CD4-positive, alpha-beta memory T cell (primary cell): ENCODE measurements at places on chromosomes 5 and 9.

DNA sequence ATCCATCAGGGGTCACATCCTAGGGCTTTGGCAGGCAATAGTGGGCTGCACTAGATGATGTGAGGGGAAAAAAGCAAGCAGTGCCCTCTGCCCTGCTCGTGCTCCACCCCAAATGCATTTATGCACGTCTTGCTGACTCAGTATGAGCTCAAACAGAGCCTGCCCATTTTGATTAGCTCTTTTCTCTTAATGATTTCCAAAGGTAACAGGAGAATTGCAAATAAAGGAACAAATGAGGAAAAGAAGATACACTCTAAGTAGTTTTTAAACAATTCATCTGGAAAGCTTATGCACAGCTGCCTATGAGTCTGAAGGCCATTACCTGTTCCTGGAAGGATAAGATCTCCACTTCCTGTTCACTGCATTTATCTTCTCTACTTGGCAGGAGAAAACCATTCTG is 364.2 kb downstream of the TMEM232 start:
- DNase-seq = no peak

- no peak for DNase-seq
Measured at GRCh38 chr5:5967944-5968343, 410.4 kb downstream of the MED10 start.

- DNase-seq = no peak
Measured at GRCh38 chr5:43564289-43564850, 7.5 kb upstream of the PAIP1 start.

- DNase-seq = no peak
Measured at GRCh38 chr9:72844440-72844768, 108.4 kb downstream of the ALDH1A1 start.

- no peak for DNase-seq
Measured at GRCh38 chr9:27210588-27210987, 86.4 kb downstream of the EQTN start.

- no peak for DNase-seq
Measured at GRCh38 chr9:125701351-125701750, 5.7 kb downstream of the MAPKAP1 start.

DNA sequence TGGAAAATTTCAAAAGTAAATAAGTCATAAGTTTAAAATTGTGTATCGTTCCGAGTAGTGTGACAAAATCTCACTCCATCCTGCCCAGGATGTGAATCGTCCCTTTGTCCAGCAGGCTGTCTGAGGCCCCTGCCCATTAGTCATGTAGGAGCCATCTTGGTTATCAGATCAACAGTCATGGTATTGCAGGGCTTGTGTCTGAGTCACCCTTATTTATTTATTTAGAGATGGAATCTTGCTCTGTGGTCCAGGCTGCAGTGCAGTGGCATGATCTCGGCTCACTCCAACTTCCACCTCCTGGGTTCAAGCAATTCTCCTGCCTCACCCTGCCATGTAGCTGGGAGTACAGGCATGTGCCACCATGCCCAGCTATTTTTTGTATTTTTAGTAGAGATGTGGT is 30.2 kb downstream of the ITGA2 start:
- DNase-seq = no peak

- DNase-seq = no peak
Measured at GRCh38 chr5:16504571-16504970, 39.0 kb upstream of the ZNF622 start.

DNA sequence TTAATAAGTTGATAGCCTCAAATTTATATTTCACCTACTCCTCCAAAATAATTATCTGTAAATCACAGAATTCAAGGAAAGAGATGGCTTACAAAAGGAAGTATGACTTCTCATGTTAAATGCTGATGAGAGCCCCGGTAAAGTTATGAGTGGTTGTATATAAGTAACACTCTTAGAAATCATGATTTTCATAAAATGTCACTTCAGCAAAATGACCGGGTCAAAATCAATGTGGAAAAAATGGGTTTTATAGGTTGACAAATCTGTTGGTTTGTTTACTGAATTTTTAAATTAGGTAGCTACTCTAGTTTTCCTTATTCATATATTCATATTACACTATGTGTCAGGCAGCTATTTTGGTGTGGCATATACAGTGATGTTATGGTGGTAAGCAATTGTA is 1131.0 kb downstream of the TAF11L14 start:
- DNase-seq = no peak

DNA sequence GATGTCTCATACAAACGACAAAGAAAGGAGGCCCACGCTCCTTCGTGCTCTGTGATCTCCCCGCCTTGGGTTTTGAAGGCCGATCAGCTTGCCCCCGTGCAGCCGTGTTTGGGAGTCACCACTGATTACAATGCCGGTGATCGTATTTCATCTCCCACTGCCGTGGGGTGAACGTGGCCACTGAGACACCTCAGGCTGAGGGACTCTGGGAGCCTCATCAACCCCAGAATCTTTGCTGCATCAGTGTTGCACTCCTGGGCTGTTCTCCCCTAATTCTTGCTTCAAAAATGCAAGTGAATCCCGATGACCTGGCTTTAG is 194.2 kb downstream of the HSPA4 start:
- no peak for DNase-seq

GRCh38 chr9:71984403-71984802 is 73.0 kb downstream of the C9orf85 start:
- DNase-seq = no peak

- no peak for DNase-seq
Measured at GRCh38 chr9:3246241-3246640, 279.6 kb downstream of the RFX3 start.

- DNase-seq = no peak
Measured at GRCh38 chr5:131825404-131826013, 28.7 kb upstream of the FNIP1 start.

DNA sequence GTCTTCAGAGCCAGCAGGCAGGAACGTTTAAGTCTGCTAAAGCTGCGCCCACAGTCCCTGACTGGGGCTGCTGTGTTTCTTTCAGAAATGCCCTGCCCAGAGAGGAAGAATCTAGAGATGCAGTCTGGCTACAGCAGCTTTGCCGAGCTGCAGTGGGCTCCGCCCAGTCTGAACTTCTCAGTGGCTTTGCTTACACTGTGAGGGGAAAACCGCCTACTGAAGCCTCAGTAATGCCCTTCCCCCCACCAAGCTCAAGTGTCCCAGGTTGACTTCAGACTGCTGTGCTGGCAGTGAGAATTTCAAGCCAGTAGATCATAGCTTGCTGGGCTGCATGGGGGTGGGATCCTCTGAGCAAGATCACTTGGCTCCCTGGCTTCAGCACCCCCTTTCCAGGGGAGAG is 78.4 kb downstream of the SREK1 start:
- no peak for DNase-seq

DNA sequence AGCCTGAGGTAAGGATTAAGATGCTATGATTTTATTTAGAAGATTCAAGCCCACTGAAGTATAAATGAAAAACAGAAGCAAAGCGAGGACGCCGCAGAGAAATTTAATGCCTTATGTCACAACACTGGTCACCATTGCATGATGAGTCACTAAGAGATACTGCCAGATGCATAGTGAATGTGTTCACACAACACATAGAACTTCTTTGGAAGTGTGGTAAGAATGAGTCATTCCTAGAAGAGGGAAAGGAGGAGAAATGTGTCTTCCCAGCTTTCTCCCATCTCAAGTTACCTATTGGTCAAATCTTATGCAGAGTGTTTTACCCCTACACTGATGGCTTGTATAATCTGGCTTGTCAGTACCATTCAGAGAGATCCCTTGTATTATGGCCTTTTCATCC is 465.3 kb upstream of the ARRDC3 start:
- no peak for DNase-seq

DNA sequence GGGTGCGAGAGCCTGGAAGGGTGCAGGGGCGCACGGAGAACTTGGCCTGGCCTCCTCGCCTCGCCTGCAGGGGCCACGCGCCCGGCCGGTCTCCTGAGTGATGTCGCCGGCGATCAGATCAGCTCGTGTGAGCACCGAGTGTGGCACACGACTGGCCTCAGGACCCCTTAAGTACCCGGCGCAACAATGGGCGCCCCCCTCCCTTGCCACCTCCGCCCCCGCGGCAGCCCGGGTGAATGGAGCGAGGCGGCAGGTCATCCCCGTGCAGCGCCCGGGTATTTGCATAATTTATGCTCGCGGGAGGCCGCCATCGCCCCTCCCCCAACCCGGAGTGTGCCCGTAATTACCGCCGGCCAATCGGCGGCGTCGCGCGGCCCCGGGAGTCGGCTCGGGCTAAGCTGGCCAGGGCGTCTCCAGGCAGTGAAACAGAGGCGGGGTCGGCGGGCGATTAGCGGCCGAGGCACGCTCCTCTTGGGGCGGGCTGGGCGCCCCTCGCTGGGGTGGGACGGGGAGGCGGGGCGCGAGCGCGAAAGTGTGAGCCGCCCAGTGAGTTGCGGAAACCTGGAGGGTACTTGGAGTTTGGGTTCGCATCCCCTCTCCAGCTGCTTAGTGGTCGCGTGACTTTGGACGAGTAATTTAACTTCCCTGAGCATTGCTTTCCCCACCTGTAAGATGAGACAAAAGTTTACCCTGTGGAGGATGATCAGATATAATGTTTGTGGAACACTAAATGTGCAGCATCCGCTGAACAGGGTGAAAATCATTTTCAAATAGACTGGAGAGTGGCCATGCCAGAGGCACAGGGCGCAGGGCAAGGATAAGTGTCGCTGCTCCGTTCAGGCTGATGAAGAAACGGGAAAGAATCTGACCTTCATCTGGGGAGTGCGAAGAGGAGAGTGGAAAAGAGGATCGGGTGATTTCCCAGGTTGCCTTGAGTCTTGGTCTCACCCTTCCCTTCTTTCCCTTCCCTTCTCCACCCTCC is at the start of gene NEUROG1:
Gene NEUROG1 (minus strand): TSS at position 145 of the 982 bp plus-strand sequence. CDS start 274 bp downstream, outside the sequence.
- no peak for DNase-seq
